ENCODE measurements at places on chromosomes 2 and 18.

DNA sequence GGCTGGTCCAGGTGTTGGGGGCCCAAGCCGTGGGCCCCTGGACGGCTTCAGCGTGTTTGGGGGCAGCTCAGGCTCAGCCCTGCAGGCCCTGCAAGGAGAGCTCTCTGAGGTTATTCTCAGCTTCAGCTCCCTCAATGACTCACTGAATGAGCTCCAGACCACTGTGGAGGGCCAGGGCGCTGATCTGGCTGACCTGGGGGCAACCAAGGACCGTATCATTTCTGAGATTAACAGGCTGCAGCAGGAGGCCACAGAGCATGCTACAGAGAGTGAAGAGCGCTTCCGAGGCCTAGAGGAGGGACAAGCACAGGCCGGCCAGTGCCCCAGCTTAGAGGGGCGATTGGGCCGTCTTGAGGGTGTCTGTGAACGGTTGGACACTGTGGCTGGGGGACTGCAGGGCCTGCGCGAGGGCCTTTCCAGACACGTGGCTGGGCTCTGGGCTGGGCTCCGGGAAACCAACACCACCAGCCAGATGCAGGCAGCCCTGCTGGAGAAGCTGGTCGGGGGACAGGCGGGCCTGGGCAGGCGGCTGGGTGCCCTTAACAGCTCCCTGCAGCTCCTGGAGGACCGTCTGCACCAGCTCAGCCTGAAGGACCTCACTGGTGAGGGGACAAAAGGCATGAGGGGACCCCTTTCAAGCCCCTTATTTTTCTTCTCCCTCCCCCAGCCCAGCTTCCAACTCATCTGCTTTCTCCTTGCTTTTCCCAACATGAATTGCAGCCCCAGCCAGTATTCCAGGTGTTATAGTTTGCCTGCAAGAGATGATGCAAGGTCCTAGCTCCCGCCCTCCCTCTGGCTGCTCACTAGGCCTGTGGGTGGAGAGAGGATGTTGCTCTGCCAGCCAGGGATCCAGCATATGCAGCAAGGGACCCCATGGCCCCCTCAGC, 2.9 kb upstream of the KHK start:
- H3K27me3 ChIP-seq, result peaks cover 9% of the 10 kb centered on the region
- peaks cover 31% of the 10 kb centered on the region for H3K4me1 ChIP-seq
- no peak for DNase-seq
- no peak overlapping the region for H3K27ac ChIP-seq
- H3K4me3 ChIP-seq, result no peak overlapping the region

GRCh38 chr2:101830146-101830545, 132.6 kb downstream of the MAP4K4 start:
- DNase-seq, result no peak
- peaks cover 37% of the 10 kb centered on the region for H3K36me3 ChIP-seq
- H3K4me1 ChIP-seq, result no peaks in the 10 kb centered on the region
- H3K27ac ChIP-seq, result no peak overlapping the region
- no peaks in the 10 kb centered on the region for H3K27me3 ChIP-seq
- H3K4me3 ChIP-seq, result no peak overlapping the region

DNA sequence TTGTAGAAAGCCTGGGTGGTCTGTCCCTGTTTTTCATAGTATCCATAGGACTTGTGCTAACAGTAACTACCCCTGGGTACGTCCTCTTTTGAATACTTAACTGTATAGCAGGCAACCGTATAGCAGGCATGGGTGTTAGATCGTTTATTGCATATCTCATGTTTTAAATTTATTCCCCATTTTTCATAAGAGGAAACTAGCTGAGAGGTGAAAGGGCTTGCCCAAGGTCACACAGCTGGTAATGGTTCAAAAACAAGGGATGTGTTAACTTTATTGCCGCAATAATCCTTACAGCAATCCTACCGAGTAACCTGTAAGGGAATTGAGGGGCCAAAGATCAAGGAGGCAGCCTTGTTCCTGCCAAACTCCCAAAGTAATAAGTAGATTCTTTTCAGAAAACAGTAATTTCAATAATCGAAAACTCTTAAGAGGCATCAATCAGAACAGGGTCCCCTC, 990 bp upstream of the MGAT4A start:
- peak overlapping the region; percentile 61 for H3K4me3 ChIP-seq
- H3K27ac ChIP-seq, result no peak overlapping the region
- peaks cover 32% of the 10 kb centered on the region for H3K27me3 ChIP-seq
- no peak for DNase-seq
- H3K4me1 ChIP-seq, result no peaks in the 10 kb centered on the region
- no peaks in the 10 kb centered on the region for H3K36me3 ChIP-seq

- peaks cover 18% of the 10 kb centered on the region for H3K4me1 ChIP-seq
- no peak overlapping the region for H3K27ac ChIP-seq
These were observed 37.6 kb upstream of the MGAT5 start for GRCh38 chr2:134216152-134216829.

- H3K4me3 ChIP-seq, result no peak overlapping the region
- no peak overlapping the region for H3K27ac ChIP-seq
- no peaks in the 10 kb centered on the region for H3K36me3 ChIP-seq
- DNase-seq, result no peak
- no peaks in the 10 kb centered on the region for H3K27me3 ChIP-seq
- H3K4me1 ChIP-seq, result no peaks in the 10 kb centered on the region
These were observed 46.0 kb downstream of the MCFD2 start for GRCh38 chr2:46869621-46870020.

DNA sequence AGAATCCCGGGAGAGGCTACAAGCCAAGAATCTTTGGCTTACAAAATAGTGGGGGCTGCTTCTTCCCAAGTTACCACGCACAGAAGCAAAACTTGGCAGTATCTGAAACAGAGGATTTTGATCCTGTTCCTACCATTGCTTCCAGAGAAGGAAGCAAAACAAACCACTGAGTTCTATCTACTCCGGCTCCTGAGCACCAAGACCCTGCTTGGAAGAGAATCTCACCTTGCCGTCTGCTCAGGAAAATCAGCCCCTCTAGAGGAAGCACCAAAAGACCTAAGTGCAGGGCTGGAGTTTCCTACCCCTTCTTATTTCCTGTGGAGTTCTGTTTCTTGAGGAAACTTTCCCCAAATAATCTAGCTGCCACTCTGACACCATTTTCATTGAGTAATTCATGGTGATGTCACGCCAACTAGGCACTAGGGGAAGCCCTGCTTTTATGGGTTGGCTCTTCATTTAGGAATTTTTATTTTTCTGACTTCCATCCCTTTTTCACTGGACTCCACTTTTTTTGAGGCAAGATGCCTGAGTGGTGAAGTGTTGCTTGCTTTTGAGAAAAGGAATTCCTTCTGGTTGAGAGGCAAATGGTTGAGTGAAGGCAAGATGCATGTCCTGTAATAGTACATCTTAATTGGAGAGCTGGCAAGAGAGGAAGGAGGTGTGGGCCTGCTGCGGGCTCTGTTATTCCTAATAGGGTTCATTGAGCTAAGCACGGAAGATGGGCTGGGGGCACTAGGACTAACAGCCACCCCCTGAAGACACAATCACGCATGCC, 36.8 kb upstream of the EML4 start:
- H3K4me1 ChIP-seq, result peaks cover 13% of the 10 kb centered on the region
- no peaks in the 10 kb centered on the region for H3K36me3 ChIP-seq
- no peaks in the 10 kb centered on the region for H3K27me3 ChIP-seq
- no peak for DNase-seq

DNA sequence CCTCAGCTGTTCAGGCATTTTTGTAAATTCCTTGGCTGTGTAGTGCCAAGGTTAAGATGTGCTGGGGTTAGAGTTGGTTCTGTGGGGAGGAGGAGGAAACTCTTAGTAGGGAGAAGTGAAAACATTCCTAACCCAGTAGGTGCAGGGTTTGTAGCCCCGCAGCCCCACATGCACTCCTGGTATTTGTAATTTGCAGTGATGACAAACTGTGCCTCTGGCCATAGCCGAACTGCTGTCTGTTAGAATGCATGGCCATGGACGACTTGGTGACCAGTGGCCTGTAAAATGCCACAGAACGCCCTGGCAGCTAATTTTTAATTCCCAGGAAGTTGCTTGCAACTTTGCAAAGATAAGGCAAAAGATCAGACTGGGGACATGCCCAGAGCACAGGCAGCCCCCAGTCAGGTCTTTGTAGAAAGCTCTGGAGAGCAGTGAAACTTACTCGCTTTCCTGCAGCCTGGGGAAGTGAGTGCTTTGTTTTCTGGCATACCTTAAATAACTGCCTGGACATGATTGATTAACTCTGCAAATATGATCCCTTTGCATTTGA, 38.4 kb downstream of the LYPD6B start:
- peak overlapping the region; percentile 38 for H3K27ac ChIP-seq
- H3K4me1 ChIP-seq, result peaks cover 21% of the 10 kb centered on the region
- no peak overlapping the region for H3K4me3 ChIP-seq
- H3K27me3 ChIP-seq, result no peaks in the 10 kb centered on the region
- DNase-seq, result peak; percentile 15

GRCh38 chr2:230758566-230759480, 46.2 kb downstream of the CAB39 start:
- DNase-seq, result no peak
- no peak overlapping the region for H3K4me3 ChIP-seq
- H3K27me3 ChIP-seq, result no peaks in the 10 kb centered on the region

- peaks cover 61% of the 10 kb centered on the region for H3K36me3 ChIP-seq
- H3K27me3 ChIP-seq, result no peaks in the 10 kb centered on the region
- DNase-seq, result no peak
- no peak overlapping the region for H3K4me3 ChIP-seq
These were observed 48.3 kb downstream of the WDFY1 start for GRCh38 chr2:223896833-223897311.

DNA sequence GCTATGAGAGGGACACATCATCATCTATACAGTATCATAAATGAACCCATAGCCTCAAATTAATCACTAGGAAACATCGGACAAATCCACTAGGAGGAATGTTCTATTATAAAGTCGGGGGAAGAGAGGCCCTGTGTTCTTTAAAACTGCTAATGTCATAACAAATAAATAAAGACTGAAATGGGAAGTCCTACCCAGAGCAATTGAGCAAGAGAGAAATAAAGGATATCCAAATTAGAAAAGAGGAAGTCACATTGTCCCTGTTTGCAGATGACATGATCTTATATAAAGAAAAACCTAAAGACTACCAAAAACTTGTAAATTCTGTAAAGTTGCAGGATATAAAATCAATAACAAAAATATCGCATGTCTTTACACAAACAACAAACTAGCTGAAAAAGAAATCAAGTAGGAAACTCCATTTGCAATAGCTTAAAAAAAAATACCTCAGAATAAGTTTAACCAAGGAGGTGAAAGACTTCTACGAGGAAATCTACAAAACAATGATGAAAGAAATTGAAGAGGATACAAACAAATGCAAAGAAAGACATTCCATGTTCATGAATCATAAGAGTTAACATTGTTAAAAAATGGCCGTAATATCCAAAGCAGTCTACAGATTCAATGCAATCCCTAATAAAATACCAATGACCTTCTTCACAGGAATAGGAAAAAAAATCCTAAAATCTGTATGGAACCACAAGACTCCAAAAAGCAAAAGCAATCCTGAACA, 30.6 kb downstream of the RTN4 start:
- DNase-seq, result no peak
- H3K4me3 ChIP-seq, result peak overlapping the region; percentile 17
- no peaks in the 10 kb centered on the region for H3K36me3 ChIP-seq
- no peaks in the 10 kb centered on the region for H3K27me3 ChIP-seq
- H3K27ac ChIP-seq, result no peak overlapping the region

- no peak for DNase-seq
- no peak overlapping the region for H3K27ac ChIP-seq
- no peaks in the 10 kb centered on the region for H3K27me3 ChIP-seq
- no peaks in the 10 kb centered on the region for H3K36me3 ChIP-seq
These were observed 655.8 kb downstream of the NUP35 start for GRCh38 chr2:183780072-183780471.

- H3K36me3 ChIP-seq, result no peaks in the 10 kb centered on the region
- H3K27me3 ChIP-seq, result no peaks in the 10 kb centered on the region
- DNase-seq, result peak; percentile 65
These were observed 568.4 kb downstream of the TNS1 start for GRCh38 chr2:217434180-217434975.

GRCh38 chr2:71882236-71882946, 265.3 kb downstream of the CYP26B1 start:
- H3K27ac ChIP-seq, result no peak overlapping the region
- no peaks in the 10 kb centered on the region for H3K4me1 ChIP-seq
- no peaks in the 10 kb centered on the region for H3K27me3 ChIP-seq
- H3K4me3 ChIP-seq, result no peak overlapping the region
- DNase-seq, result no peak

All from H1 (cell line).